Glutamatergic neuron (in vitro differentiated cells): ENCODE measurements at places on chromosomes 12 and 14.

DNA sequence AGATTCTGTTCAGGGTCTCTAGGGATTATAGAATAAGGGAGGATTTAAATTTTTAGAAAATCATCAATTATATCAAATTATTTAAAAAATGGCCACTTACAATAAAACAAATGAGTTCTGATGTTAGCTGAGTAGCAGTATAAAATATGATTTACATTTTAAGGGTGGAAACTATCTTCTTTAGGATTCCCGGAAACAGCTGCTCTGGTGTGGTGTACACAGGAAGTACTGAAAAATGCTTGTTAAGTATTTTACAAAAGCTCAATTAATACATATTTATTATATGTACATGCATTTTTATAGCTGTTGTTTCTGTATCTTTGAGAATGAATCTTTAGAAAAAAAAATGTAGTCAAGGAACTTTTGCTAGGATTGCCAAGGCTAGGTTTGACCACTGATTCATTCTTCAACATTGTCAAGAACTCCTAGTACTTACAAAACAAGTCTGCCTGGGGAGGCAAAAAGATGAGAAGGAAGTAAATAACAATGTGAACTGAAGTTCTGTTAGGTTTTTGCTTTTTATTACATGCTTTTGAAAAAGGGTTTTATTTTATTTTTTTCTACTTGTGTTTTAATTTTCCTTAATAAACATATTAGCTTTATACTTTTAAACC, 48.0 kb downstream of the ARF6 start:
- no peak for DNase-seq

DNA sequence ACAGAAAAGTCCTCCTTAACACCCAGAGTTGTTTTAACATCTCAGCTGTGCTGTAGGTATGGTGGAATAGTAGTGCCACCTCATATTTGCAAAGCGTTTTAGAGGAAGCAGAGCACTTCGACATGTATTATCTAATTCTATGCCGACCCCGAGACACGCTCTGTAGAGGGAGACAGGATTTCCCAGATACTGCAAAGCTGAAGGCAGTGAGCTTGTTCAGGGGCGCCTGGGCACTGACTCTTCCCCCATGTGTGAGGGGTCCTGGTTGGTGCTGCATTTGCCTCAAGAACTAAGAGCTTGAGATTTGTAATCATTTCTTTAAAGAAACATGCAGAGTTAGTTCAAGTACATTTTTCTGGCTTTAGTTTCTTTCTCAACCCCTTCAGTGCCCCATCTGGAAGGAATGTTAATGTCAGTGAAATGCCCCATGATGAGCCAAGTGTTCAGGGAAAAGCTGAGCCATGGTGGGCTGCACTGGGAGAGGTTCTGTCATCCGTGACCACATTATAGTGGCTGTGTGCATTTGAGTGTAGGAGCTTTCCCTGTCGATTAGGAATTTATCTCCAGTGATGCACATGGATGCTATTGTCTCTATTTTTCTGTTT, 66.3 kb downstream of the MBIP start:
- no peak for DNase-seq

DNA sequence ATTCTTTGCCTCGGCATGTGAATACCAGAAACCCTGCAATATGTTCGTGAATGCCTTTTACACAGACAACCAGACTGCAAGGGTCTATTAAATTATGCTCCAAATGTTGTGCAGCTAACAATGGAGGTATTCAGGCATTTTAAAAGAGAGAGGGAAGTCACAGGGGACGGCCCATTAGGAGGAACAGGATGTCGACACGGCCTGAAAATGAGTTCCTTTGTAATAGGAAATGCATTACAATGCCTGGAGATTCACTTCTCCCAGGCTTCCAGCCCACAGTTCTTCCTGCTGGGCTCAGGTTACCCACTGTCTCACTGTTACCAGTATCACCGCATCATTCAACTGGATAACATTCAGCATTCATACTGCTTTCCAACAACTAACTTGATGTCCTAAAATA, 2.5 kb downstream of the DUSP6 start:
- DNase-seq, result peak; percentile 28

DNA sequence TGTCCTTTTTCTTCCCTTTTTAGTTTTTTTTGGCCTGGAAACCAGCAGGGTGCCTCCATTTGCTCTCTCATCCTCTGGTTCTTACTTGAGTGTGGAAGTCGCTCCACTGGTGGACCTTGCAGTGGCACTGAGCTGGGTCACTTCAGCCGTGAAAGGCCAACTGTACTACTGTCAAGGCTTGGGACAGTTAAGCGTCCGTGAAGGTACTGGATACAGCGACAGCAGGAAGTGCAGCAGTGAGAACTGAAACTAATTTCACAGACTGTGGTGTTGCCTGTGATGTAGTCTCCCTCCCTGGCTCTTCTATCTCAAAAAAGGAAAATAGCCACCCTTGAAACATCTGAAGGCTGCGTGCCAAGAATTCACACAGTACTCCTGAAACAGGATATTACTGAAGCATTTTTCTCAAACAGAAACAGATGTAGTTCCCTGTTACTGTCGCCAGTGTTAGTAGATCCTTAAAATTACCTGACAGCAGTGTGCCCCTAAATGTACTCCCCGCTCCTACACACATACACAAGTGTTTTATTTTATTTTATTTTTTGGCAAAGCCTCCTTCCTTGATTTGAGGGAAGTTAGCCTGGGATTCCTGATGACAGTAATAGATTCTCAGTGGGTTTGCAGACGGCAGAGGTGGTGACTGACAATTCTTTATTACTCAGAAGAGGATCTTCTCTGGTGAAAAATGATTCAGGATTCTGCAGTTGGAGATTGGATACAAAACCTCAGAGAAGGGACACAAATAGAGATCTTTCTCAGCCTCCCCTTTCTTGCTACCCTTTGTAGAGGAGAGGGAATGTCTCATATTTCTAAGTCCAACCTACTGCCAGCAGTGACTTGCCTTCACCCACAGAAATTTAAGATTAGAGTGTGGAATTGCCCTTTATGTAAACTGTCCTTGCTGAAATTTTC, 4.4 kb downstream of the SUSD6 start:
- DNase-seq, result no peak

DNA sequence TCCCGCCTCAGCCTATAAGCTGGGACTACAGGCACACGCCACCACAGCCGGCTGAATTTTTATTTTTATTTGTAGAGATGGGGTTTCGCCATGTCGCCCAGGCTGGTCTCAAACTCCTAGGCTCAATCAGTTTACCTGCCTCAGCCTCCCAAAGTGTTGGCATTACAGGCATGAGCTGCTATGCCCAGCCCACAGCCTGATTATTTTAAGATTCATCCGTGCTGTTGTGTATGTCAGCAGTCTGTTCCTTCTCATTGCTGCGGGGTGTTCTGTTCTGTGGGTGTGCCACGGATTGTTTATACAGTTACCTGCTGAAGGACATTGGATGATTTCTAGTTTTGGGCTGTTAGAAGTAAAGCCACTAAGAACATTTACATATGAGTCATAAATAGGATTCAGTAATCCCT, 9.6 kb upstream of the EP400 start:
- no peak for DNase-seq

GRCh38 chr12:15627995-15628945, 160.9 kb downstream of the EPS8 start:
- no peak for DNase-seq

DNA sequence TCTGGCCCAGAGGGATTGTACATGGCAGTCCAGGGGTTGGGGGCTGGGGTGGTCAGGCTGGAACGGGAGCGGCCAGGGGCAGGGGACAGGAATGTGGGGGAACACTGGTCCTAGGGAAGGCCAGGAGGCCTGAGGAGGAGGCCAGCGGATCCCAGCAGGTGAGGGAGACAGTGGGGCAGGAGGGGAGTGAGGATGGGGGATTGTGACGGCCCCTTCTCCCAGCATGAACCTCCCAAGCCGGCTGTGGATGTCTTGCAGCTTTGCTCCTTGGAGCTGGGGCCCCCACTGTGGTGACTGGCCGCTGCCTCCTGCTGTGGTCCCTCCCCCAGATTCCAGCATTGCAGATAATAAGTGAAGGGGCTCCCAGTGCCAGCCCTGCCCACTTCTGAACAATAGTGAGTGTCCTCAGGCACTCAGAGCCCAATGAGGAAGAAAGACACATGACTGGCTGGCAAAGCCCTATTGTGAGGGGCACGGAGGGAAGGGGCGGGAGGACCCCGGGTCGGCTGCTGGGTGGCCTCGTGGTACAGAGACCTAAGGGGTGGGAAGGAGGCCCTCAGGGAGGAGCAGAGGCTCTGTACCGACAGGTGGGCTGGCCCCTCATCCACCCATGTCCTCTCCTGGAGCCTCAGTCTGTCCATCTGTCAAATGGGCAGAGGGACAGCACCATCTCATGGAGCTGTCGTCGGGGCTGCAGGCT, 215.0 kb downstream of the KIF26A start:
- DNase-seq, result no peak

DNA sequence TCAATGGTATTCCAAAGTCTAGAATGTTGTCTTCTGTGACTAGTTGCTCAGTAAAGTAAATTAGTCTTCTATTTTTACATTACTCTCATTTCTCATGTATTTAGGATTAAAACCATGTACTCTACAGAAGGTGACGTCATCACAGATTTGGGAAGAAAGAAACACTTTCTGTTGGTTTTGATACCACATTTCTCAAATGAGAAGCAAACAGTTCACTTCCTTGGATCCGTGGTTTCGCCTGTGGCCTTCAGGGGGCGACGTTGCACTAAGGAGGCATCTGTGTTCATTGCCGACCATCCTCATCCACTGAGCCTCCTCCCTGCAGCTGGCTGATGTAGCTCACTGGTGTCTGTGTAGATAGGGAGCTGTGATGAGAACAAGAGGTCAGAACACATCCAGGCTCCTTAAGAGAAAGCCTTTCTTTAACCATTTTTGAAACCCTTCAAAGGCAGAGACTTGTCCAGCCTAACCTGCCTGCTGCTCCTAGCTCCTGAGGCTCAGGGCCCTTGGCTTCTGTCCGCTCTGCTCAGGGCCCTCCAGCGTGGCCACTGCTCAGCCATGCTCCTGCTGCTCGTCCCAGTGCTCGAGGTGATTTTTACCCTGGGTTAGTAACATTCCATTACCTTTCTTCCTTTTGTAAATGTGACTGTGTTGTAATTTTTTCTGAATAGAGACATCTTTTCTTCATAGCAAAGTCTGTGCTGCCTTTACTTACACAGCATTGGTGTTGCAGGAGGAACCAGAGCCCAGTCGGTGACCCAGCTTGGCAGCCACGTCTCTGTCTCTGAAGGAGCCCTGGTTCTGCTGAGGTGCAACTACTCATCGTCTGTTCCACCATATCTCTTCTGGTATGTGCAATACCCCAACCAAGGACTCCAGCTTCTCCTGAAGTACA, 220.6 kb upstream of the OR4E1 start:
- DNase-seq, result peak; percentile 61

DNA sequence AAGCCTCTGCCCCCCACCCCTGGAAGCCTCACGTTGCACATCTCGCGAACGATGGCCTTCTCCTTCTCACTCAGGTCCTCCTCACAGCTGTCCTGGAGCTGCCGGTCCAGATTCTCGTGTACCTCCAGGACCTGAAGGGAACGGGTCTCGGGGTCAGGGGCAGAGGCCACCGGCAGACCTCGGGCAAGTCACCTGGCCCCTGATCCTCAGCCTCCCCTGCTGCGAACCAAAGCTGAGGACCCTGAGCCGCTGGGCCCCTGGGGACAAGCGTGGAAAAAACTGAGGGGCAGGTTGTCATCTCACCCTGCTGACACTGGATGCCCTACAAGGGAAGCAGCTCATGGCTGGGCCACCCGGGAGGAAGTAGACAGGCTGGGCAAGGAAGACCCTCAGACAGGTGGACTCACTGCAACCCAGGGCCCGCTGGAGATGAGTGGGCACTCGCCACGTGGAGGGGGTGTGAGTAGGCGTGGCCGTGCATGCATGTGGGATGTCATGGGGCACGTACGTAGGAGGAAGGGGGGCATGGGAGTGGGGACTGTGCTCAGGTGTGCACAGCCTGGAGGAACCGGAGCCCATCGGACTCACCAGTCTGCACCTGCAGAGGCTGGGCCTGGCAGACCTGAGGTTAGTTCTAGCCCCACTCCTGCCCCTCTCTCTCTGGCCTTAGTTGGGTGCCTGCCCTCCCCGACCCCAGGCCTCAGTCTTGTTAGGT, 35.1 kb downstream of the CCNK start:
- DNase-seq, result no peak

DNA sequence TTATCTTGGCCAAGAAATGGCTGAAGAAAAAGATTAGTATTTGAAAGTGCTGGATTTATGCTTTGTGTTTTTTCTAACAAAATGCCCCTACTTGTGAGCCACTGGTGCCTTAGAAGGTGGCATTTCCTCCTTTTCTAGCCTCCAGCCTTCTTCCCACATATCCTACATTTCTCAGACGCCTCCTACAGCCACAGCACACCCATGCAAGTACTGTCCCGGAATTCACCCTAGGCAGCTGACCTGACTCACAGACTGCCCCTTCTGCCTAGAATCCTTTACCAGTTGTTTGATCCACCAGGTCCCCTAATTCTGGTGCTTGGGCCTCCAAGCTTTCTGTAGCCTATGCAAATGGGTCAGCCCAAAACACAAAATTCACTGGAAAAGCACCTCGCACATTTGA, 166.0 kb downstream of the FOXN3 start:
- DNase-seq, result no peak

- DNase-seq, result no peak
These were observed 85.4 kb downstream of the LGMN start for GRCh38 chr14:92663049-92663448.

DNA sequence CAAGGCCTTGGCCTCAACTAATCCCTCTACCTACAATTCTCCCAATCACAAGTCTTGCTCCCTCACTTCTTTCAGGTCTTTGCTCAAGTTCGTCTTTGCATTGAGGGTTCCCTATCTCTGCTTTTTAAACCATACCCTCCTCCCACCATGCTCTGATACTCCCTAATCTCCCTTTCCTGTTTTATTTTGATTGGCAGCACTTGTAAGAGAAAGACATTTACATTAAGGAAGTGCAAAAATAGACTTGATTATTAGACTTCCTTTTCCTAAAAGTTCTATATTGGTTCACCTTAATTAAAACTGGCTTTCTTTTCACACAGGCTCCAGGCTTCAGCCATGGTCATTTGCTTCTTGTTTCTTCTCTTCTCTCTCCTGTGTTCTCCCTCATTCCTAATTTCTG, 18.3 kb upstream of the WIF1 start:
- no peak for DNase-seq
